Activated naive CD4-positive, alpha-beta T cell treated with anti-CD3 and anti-CD28 coated beads for 36 hours (primary cell): ENCODE measurements at places on chromosomes 12 and 14. TPM values are rescaled to one million over a fixed set of nuclear protein-coding genes. Genes with fewer than 3 reads are reported as not detected.

GRCh38 chr14:53884601-53885000 lies 72.0 kb downstream of the BMP4 start:
- DNase-seq = no peak
- H3K27ac ChIP-seq = no peak overlapping the region
- H3K4me1 ChIP-seq = no peaks in the 10 kb centered on the region
- peaks cover 11% of the 10 kb centered on the region for H3K27me3 ChIP-seq
- no peaks in the 10 kb centered on the region for H3K36me3 ChIP-seq

DNA sequence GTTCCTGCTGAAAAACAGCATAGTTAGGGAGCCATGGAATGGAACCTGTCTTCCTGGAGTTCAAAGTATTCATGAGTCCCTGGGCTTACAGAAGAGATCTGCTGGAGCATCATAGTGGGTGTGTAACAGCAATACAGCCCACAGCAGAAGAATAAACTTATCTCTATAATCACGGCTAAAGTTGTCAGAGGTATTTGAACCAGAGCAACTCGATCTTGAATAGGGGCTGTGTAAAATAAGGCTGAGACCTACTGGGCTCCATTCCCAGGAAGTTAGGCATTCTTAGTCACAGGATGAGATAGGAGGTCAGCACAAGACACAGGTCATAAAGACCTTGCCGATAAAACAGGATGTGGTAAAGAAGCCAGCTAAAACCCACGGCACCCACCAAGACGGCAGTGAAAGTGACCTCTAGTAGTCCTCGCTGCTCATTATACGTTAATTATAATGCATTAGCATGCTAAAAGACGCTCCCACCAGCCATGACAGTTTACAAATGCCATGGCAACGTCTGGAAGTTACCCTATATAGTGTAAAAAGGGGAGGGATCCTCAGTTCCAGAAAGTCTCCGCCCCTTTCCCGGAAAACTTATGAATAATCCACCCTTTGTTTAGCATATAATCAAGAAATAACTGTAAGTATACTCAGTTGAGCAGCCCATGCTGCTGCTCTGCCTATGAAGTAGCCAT lies 223.4 kb downstream of the PCNX1 start:
- peaks cover 2% of the 10 kb centered on the region for H3K4me1 ChIP-seq
- DNase-seq = peak; percentile 33
- H3K27ac ChIP-seq = no peak overlapping the region

DNA sequence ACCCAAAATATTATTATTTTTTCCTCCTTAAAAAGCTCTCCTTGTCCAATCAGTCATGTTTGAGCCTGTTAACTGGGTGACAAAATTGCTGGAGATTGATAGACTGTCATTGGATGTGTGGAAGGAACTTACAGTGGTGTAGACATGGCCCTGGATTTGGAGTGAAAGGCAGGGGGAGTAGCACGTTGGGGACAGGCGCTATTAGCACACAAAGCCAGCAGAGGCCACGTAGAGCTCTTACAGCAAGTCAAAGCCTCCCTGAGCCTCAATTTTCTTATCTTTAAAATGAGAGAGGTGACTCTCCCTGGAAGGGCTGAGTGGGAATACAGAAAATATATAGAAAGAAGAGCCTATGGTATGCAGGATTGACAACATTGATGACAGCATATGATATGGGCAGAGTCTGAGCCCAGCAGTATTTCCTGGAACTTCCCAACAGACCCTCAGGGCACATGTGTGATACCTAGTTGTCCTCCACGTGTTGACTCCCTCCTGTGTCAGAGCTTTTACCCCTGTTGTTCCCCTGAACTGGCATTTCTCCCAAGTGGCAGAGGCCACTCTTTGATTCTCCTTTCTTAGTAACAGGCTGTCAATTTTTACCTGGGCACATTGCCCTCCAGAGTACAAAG lies 504.9 kb downstream of the VRK1 start:
- H3K27me3 ChIP-seq = no peaks in the 10 kb centered on the region
- DNase-seq = peak; percentile 20
- H3K27ac ChIP-seq = no peak overlapping the region
- no peaks in the 10 kb centered on the region for H3K36me3 ChIP-seq

DNA sequence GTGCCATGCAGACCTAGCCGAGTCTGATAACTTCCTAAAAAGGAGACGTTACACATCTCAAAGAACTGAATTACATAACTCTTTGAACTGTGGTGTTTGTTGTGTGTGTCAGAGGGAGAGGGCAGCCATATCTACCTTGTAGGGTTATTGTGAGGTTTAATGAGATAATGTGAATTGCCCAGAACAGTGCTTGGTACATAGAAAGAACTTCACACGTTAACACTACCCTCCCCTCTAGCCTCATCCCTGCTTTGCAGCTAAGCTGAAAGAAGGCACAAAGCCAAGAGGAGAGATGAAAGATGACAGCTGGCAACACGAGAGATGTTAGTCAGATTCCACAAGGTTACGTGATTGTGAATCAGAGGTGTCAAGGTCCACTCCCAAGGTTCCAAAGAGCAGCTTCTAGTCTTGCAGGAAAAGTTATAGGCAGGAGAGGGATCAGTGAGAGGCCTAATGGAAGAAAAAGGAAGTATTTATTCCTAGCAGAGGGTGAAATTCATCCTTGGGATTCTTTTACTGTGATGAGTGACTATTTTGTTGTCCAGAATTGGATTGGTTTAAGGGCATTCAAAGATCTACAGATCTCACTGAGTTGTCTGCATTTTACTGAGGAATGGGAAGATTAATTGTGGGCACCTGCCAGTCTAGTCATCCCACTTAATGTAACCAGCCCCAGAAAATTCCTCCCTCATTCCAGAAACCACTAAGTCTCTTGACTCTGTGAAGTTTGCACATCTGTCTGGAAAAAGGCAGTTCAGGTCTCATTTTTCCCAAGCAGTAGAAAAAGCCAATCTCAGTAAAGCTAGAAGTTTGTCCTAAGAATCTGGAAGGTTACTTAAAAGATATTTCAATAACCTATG lies 25.9 kb upstream of the WNK1 start:
- H3K4me1 ChIP-seq = peaks cover 83% of the 10 kb centered on the region
- H3K27ac ChIP-seq = peak overlapping the region; percentile 56
- no peak overlapping the region for H3K4me3 ChIP-seq
- no peaks in the 10 kb centered on the region for H3K27me3 ChIP-seq

DNA sequence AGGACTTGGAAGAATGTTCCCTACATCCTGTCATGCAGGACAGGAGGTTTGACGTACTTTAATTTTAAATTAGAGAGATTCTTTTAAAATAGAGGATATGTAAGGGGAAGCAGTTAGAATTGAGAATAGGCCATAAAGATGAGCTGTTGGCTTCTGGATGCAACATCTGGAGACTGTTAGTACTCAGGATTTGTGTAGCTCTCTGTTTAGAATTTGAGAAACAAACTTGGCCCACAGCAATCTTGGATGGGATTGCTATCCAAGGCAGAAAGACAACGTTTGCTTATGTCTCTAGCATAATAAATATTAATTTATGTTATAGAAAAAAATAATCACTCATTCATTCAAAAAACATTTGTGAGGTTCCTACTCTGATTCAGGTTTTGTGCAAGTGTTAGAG lies 398.4 kb upstream of the NOVA1 start:
- DNase-seq = no peak
- no peak overlapping the region for H3K27ac ChIP-seq
- no peaks in the 10 kb centered on the region for H3K27me3 ChIP-seq

The ZCCHC8 gene
- total RNA-seq = 25.9 TPM
